ENCODE measurements at places on chromosomes 7 and 10. TPM values are rescaled to one million over a fixed set of nuclear protein-coding genes. Genes with fewer than 3 reads are reported as not detected.

DNA sequence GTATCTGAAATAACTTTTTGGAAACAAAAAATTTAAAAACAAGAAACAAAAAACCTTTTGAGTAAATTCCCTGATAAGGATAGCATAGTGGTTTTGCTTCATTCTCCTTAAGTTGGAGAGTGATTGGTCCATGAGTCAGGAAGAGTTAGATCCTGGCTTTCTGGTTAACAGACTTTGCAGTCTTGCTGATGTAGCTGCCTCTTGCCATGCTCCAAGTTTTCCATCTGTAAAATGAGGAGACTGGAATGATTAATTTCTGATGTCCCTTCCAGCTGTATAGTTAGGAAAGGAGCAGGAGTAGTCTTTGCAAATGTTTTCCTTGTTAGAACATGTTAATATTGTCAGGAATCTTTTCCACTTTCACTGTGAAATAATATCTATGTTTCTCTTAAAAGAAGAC is 266.6 kb downstream of the DNAJB9 start:
- DNase-seq, result no peak

DNA sequence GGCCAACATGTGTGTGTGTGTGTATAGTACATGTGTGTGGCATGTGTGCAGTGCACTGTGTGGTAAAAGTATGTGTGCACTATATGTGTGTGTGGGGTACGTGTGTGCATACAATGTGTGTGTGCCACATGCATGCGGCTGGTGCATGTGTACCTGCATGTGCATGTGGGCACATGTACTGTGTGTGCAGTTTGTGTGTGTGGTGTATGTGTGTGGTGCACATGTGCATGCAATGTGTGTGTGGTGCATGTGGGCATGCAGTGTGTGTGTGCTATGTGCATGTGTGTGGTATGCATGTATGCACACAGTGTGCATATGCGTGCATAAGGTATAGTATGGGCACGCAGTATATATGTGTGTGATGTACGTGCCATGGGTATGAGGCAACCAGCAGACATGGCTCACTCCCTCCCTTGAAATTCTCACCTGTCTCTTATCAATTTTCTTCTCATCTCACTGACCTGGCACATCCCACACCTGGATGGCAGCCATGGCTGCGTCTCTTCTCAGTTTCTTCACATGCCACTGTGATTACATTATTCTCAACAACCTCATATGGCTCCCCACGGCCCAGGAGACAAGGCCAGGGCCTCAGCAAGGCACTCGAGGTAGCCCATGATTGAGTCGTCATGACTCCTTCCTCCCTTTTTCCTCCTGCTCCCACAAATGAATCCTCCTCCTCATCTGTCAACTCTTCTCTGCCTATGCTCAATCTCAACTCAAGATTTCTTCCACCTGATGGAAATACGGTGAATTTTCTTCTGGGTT is 57.0 kb downstream of the NUDCD3 start:
- no peak for DNase-seq

DNA sequence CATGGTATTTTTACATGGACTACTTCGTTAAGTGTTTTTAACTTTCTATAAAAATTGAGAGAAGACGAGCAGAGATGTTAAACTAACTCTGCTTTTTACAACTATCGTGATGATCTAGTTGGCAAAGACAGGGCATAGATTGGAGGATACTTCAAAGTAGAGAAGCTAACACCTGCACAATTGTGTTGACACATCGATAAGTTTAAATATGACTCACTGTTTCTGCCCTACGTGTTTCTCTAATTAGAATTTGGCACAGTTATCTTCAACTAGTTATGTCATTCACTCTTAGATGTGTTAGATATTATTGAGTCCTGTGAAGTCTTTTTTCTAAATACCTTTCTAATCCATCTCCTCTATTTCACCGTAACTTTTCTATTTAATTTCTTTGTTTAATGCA is 68.5 kb upstream of the FERD3L start:
- DNase-seq, result no peak

DNA sequence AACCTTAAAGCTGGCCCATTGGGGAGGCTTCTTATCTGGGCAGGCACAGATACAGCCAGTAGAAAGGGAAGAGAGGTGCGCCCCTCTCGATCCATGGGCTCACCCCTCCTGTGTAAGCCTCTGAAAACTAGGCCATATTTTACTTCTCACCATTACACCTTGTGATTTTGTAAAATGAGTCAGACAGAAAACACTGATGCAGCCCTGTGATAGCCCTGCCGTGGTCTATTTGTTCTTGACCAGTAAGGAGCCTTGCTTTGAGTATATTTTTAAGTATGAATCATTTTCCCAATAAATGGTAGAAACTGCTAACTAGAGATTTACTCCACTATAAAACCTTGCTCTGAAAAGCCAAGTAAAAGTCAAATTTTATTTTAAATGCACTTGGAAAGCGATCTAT is 329.8 kb upstream of the MBL2 start:
- no peak for DNase-seq

GRCh38 chr10:78441694-78442093 is 408.0 kb downstream of the RPS24 start:
- no peak for DNase-seq

Gene TMEM178B
- 1.1 TPM for total RNA-seq
